ENCODE measurements at places on chromosomes 2 and 18.

GRCh38 chr18:48036226-48036625 lies 105.8 kb upstream of the SMAD2 start:
- DNase-seq = no peak

DNA sequence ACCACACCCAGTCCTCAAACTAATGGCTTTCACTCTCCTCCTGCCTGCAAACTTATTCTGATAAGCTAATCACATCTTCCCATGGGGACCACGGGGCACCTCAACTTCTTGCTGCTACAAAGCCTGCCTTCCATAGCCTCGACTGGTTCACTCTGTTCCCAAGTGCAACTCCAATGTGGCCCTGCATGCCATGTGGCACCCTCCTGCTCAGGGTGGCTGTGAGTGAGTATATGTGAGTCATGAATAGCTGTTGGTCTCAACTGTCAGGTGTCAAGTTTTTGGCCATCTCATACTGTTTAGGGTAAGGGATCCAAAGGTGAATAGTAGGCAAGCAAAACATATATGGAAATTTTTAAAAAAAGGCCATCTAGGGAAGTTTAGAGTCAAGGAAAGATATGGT lies 276.1 kb upstream of the DCC start:
- no peak for DNase-seq

DNA sequence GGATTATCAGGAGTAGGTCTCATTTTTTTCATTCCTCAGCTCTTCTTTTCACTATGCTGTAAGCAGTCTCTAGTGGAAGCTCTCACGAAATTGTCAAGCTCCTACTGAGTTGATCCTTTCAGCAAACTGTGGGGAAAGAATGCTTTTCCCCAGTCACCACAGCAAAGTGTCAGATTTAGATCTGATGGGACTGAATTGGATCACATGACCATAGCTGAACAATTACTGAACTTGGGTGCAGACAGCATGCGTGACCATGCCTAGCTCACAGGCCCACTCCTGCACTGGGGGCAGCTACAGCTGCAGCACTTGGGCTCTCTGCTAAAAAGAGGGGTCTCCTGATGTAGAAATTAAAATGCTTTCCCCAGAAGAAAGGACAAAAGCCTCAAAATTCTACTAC lies 3.1 kb downstream of the ARHGAP15 start:
- no peak for DNase-seq

GRCh38 chr18:54157646-54158385 lies 66.7 kb downstream of the MBD2 start:
- no peak for DNase-seq

DNA sequence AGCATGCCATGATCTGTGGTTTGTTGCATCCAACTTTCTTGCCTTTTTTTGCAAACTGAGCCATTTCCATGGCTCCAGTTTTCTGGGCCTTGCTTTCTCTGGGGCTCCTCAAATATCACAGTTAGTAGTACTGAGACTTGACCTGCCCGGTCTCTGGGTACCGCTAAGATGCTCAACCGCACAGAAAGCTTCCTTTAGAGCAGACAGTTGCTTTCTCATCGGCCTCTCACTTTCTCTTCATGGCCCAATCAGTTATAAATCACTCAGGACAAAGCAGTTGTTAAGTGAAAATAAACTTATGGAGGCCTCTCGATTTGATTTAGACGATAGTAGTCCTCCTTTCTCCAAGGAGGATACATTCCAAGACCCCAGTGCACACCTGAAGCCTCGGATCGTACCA lies 141.2 kb upstream of the ASB18 start:
- no peak for DNase-seq

DNA sequence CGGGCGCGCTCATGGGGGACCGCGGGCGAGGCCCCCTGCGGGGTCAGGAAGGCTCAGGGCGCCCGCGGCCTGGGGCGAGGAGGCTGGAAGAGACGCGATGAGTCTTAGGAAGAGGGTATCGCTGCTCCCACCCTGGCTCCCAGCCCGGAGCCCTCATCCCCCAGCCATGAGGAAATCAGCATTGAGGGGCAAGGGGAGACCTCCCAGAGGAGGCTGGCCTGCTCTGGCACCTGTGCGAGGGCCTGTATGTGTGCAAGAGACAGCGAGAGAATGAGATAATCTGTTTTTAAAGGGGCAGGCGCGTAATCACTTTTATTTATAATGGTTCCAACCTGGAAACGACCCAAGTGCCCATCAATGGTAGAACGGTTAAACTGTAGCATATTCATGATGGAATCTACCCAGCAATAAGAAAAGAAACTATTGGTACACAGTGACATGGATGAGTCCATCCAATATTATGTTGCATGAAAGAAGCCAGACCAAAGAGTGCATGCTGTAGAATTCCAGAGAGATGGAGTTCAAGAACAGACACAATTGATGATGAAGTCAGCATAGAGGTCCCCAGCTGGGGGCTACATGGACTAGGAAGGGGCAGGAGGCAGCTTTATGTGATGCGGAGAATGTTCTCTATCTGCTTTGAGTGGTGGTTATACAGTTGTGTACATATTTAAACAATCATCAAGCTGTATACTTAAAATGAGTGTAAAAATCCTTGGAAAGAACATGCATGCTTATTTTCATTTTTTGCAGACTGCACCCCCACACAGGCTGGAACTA lies 14.4 kb downstream of the FBXO41 start:
- no peak for DNase-seq

- DNase-seq = no peak
Measured at GRCh38 chr18:5746844-5747243, 148.5 kb downstream of the TMEM200C start.

DNA sequence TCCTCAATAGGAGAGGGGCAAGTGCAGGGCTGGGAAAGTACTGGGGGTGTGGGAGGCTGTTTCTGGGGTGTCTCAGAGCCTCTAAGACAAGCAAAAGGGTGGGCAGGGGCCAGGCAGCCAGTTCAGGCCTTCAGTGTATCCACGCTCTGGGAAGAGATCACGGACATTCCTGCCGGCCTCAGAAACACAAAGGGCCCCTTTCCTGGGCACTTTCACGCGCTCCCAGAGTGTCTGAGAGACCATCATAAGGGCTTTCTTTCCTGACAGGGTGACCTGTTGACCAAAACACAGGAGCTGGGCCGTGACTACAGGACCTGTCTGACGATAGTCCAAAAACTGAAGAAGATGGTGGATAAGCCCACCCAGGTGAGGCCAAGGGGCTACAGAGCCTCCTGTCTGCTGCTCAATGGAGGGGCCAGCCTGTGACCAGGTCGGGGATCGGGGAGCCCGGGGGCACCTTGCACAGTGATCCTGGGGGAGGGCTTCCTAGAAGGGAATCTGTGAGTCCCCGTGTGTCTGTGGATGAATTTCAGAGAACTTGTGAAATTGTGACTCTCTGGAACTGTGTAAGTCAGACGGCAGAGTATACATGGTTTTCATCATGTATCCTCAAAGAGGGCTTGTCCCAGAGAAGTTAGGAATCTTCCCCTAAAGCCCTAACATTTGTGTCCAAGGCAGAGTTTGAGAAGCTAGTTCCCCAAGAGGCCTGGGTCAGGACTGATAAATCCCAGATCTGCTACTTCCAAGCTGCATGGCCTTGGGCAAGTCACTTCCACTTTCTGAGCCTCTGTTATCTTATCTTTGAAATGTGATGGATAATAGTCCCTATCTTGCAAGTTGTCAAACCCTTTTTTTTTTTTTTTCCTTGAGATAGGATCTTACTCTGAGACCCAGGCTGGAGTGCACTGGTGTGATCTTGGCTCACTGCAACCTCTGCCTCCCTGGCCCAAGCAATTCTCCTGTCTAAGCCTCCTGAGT lies 1.8 kb downstream of the GNLY start:
- no peak for DNase-seq

DNA sequence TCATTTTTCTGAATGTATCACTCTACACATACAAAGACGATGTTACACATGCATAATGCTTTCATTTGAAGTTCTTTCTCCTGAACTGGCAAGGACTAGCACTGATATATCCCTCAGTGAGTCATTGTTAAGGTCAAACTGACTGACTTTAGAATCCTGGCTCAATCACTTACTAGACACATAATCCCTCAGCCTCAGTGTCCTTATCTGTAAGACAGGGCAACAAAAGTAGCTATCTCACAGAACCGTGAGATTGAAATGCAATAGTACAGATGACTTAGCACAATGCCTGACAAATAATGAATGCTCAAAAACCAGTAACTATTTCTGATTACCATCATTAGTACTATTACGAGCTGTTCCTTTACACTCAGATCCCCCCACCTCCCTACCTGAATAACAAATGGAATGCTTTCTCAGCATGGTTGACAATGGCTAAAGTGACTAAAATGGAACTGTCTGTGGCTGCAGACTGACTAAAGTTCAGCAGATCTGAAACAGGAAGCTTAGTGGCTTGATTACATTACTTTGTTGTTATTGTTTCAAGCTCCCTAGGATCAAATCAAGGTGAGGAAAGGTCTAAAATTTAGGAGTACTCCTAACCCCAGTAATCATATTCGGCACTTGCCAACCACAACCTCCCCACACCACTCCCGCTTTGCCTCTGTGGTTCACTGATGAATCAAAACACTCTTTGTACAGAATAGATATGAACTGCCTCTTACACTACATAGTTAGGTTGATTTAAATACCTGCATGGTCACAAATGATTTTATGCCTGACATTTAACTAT lies 35.8 kb upstream of the CACNB4 start:
- DNase-seq = no peak

DNA sequence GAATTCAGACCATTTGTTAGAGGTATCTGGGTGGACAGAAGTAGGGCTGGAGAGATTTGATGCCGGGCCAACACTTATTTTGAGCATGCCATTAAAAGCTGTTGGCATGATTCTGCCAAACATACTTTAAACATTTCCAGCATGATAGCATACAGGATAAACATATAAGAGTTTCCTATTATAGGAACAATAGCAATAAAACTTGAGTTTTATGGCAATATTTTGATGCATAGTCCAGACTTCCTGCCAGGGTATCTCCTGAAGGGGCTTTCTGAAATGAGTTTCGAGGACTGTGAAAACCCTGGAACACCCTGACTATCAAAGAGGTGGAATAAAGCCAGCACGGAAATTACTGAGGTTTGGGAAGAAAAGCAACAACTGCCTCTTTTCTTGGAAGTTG lies 1398.0 kb upstream of the NXPH2 start:
- no peak for DNase-seq

GRCh38 chr2:12767541-12767940 lies 50.8 kb downstream of the TRIB2 start:
- DNase-seq = no peak

- DNase-seq = no peak
Measured at GRCh38 chr2:68771211-68771751, 36.7 kb downstream of the ARHGAP25 start.

GRCh38 chr18:21684731-21685130 lies 19.8 kb downstream of the ABHD3 start:
- DNase-seq = no peak
